ENCODE measurements at places on chromosomes 7 and 10.

- no peak for DNase-seq
Observed at GRCh38 chr7:11988186-11988585, 156.2 kb upstream of the THSD7A start.

- DNase-seq: no peak
Observed at GRCh38 chr7:12921751-12922345, 234.4 kb downstream of the ARL4A start.

GRCh38 chr10:35351021-35351420 lies 14.7 kb downstream of the CCNY start:
- DNase-seq: no peak

DNA sequence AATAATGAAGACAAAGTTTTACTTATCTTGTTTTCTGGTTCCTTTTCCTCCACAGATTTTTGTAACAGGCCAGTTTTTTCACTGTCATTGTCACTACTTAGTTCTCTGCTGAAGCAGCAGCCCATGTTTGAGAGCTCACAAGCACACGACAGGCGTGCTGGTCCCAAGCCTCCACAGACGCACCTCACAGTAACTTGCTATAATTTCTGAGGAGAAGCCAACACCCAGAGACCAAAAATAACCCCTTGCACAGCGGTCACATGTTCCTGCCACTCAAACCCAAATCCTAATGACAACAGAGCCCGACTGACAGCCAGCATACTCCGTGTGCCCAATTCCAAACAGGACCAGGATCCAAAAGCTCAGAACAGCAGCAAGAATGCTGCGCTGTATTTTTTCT lies 58.5 kb downstream of the LARP4B start:
- DNase-seq: no peak

GRCh38 chr7:33829536-33829935 lies 75.8 kb upstream of the BMPER start:
- DNase-seq: no peak

GRCh38 chr7:27576360-27576944 lies 86.2 kb downstream of the HIBADH start:
- DNase-seq: peak; percentile 34

All from fibroblast of upper back skin (primary cell).